ELF-1 (cell line): ENCODE measurements at places on chromosomes 3 and 15.

DNA sequence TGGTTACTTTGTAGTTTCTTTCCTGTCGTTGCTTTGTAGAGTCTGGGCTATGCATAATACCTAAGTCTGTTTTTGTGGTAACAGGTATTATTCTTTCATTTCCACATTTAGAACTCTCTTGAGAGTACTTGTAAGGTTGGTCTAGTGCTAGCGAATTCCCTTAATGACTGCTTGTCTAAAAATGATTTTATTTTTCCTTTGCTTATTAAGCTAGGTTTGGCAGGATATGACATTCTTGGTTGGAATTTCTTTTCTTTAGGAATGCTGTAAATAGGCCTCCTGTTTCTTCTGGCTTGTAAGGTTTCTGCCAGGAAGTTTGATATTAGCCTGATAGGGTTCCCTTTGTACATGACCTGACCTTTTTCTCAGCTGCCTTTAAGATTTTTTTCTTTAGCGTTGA is 70.1 kb upstream of the SGO1 start:
- no peak for DNase-seq

DNA sequence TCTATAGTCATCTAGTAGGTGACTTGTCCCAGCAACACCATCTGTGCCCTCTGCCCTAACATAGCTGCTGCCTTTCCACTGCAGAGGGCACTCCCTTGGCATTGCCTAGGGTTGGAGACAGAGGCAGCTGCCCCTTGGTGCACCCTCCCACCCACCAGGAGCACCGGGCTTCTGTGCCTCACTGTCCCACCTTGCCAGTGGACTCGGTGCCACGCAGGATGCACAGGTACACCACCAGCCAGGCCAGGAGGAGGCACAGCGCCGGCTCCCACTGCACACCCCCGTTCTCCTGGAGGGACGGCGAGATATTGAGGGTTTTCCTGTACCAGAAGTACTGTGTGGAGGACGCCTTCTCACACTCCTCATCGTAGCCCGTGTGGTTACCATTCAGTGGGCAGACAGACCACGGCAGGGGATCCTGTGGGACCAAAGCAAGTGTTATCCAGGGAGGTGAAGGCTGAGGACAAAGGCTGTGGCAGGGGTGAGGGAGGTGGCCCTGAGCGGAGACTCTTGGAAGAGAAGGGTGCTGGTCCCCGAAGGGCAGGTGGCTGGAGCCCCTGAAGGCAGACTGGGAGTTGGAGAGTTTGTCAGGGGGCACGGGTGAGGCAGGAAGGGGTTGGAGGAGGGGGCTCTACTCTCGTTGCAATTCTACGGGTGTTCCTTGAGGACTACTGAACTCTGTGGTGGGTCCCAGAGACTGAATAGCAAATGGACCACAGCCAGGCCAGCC is 20.6 kb downstream of the SLC6A20 start:
- DNase-seq = no peak

DNA sequence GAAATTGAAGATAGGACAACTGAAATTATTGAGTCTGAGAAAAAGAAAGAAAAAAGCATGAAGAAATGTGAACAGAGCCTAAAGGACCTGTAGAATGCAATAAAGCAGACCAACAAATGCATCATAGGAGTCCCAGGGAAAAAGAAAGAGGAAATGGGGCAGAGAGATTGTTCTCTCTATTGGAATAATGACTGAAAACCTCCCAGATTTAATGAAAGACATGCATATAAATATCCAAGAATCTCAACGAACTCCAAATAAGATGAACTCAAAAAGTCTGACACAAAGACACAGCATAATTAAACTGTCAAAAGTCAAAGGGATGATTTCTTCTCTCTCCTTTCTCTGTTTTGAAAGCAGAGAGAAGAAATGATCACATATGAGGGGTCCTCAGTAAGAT is 124.7 kb downstream of the MEX3B start:
- no peak for DNase-seq

- no peak for DNase-seq
Measured at GRCh38 chr3:118734664-118735063, 300.0 kb downstream of the IGSF11 start.

DNA sequence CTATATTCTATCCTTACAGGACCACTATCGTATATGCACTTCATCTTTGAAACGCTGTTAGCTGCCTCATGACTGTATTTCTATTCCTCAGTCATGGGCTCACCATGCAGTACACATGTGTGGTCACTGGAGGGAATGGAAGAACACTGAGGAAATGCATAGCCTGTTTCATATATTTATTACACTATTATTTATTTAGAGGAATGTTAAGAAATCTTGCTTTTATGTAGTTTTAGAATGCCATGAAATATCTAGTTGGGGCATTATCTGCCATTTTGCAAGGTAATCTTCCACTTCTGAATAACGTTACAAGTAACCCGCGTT is 155.7 kb downstream of the IGF1R start:
- no peak for DNase-seq

DNA sequence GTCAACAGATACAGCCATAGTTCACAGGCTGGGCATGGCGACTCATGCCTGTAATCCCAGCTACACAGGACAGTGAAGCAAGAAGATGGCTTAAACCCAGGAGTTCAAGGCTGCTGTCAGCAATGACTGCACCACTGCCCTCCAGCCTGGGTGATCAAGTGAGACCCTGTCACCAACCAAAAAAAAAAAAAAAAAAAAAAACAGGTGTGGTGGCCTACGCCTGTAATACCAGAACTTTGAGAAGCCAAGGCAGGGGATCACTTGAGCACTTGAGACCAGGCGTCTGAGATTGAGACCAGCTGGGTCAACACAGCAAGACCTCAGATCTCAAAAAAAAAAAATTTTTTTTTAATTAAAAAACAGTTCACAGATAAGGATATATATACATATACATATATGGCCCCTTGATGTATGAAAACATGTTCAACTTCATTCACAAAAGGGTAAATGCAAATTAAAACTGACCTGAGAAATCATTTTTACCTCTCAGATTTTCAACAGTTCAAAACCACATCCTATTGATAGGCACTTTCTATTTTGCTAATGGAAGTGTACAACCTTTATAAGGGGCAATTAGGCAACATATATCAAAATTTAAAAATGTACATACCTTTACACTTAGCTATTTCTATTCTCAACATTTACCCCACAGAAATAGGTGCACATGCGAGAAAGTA is 51.1 kb downstream of the OSBPL10 start:
- DNase-seq = no peak

DNA sequence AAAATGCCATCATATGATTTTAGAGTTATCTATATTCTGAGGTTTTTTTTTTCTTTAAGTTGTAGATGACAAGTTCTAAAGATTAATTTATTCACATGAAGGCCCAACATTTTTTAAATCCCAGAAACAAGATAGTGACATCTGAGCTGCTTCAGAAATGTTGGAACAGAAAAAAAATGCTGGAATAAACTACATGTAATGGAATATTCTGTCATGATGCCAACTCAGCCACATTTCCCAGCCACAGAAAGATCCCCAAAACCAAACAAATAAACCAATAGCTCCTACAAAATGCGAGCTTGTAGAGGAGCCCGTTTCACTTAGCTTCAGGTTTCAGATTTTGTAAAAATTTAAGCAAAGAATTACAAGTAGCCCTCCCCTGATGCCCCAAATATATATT is 111.0 kb upstream of the MYO5C start:
- DNase-seq = no peak

- DNase-seq = no peak
Measured at GRCh38 chr15:64687688-64688087, 87.7 kb downstream of the RBPMS2 start.

- DNase-seq = peak; percentile 84
Measured at GRCh38 chr3:43025423-43025822, 46.3 kb downstream of the GASK1A start.

GRCh38 chr3:52694528-52695189 is 8.8 kb downstream of the GNL3 start:
- DNase-seq = no peak

DNA sequence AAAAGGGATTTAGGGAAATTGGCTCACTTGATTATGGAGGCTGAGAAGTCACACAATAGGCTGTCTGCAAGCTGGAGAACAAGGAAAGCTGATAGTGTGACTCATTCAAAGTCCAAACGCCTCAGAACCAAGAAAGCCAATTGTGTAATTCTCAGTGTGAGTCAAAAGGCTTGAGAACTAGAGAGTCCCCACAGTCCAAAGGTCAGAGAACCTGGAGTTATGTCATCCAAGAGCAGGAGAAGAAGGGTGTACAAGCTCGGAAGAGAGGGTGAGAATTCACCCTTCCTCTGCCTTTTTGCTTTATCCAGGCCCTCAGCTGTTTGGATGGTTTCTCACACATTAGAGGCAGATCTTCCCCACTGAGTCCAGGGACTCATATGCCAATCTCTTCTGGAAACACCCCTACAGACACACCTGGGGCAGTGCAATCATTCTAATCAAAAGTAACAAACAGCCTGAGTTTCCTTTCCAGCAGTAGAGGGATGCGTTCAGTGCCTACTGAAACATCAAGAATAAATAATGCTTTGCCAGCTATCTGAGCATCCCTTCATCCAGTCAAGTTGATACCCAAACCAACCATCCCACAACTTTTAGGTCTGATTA is 271.5 kb downstream of the SATB1 start:
- DNase-seq = no peak

DNA sequence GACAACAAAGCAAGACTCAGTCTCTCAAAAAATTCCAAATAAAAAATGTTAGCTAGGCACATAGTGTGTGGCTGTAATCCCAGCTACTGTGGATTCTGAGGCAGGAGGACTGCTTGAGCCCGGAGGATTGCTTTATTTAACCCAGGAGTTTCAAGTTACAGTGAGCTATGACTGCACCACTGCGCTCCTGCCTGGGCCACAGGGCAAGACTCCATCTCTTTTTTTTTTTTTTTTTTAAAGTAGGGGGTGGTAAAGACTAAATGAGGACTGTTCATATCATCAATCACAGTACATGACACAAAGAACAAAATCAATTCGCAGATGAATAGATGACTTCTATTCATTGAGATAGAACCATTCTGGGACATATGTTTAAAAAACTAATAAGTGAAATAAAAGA is 48.1 kb downstream of the ACAP2 start:
- peak; percentile 35 for DNase-seq

DNA sequence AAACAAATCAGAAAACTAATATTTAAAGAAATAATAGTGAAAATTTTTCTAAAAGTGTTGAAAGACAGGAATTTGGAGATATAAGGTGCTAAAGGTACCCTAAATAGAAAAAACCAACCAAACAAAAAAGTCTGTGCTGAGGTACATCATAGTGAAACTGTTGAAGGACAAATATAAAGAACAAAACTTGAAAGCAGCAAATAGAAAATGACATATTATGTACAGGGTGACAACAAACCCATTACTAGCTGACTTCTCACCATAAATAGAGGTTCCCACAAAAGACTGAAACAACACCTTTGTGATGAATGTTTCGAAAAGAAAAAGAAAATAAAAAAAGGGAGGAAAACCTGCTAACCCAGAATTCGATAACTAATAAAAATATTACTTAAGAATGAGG is 502.5 kb upstream of the NECTIN3 start:
- DNase-seq = no peak

DNA sequence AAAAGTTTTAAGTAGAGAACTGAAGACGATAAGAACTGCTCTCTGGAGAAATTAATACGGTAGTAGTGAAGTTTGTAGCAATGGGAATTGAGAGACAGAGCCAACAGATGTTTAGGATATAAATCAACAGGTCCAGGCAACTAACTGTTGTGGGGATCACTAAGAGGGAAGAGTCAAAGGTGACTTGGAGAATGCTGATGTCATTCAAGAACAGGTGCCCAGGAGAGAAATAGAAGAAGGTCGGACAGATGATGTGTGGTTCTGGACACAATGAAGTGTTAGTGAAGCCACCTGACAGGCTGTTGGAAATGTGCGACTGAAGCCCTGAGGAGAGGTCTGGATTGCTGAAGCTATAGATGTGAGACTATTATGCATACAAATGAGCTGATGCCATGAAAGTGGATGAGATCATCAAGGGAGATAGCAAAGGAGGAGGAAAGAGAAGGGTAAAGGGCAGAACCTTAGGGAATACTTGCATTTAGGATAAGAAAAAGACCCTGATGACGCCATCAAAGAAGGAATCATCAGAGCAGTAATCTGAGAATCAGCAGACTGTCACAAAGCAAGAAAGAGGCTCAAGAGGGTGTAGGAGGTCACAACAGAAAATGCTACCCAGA is 183.7 kb downstream of the FRMD5 start:
- no peak for DNase-seq

GRCh38 chr3:30440147-30440604 is 166.2 kb upstream of the TGFBR2 start:
- no peak for DNase-seq

- no peak for DNase-seq
Measured at GRCh38 chr3:179177611-179178010, 29.5 kb downstream of the PIK3CA start.

GRCh38 chr3:20340324-20340928 is 154.4 kb upstream of the SGO1 start:
- peak; percentile 86 for DNase-seq

- DNase-seq = no peak
Measured at GRCh38 chr15:98967096-98967495, 40.5 kb downstream of the PGPEP1L start.

GRCh38 chr3:129602730-129603560 is 3.5 kb downstream of the PLXND1 start:
- peak; percentile 93 for DNase-seq

- DNase-seq = no peak
Measured at GRCh38 chr3:123953735-123954134, 7.3 kb downstream of the CCDC14 start.

- DNase-seq = no peak
Measured at GRCh38 chr15:20659265-20659664, 117.7 kb upstream of the GOLGA6L6 start.
